CD4-positive, alpha-beta T cell treated with Interleukin-10 for 1 hour (primary cell): ENCODE measurements at places on chromosomes 7 and 10.

- DNase-seq, result no peak
These were observed 249.8 kb downstream of the ARHGAP12 start for GRCh38 chr10:31678575-31679516.

DNA sequence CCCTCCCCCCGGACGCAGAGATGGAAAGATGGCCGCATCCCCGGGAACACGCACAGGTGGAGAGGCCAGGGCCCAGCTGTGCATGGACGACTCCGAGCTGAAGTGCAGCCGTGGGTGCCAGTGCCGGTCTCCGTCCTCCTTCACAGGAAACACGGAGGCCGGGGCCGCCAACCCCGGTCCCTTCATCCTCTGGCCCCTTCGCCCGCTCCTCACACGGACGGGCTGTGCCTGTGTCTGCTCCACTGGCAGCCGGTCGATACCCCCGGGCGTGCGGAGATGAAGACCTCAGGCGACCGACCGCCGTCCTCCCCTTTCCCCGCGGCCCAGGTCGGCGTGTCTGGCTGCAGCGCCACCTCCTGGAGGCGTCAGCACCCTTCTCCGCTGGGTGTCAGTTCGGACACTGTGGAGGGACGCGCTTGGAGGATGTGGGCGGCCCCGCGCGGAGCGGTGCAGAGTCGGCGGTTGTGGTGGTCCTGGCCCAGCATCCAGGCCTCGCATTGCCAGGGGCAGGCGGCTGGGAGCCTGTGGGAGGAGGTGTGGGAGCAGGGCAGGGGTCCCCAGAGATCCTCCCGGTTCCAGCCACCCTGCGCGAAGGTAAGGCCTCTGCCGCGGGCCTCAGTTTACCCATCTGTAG, 9.9 kb downstream of the ZNF511 start:
- peak; percentile 78 for DNase-seq

DNA sequence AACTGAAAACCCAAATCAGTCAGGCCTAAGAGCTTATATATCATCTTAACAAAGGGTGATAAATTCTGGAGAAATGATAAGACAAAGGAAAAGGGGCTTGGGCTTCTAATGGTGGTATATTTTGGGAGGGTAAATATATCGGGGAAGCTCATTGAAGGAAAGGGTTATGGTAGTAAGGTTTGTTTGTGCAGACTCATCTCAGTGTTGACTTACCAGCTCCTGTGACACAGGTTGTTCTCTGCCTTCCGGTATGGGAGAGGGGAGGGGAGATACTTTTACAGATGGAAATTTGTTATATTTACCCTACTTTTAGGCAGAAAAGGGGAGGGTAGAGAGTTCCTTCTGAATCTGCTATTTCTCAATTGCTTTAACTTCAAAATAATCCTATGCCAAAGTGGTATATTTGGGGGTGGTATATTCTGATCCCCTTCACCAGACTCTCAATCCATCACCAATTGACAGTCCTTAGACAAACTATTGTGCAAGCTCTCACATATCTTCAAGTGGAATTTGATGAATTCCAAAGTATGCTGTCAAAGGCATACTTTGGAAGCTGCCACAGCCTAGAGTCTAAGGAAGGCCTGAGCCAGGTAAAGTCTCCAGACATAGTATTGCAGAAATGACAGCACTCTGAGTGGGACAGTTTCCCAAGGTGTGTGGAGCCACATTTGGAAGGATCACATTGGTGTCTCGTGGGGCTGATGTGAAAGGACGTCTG, 13.3 kb upstream of the PAPSS2 start:
- no peak for DNase-seq

DNA sequence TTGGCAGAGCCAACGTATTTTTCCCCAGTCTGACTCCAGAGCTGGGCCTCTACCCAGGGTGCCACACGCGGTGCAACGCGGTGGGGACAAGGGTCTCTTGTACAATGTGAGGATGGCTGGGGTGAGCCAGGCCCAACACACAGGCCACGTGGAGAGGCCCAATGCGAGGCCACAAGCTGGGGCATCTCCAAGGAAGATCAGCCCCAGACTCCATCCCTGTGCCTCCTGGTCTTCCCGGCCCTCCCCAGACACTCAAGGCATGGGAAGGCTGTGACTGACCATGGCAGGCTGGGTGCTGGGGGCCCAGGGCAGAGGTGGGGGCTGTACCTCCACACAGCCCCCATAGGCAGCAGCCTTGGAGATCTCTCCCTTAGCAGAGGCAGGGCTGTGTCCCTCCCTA, 135.3 kb upstream of the FAM20C start:
- no peak for DNase-seq

- DNase-seq, result no peak
These were observed 33.5 kb downstream of the FAM204A start for GRCh38 chr10:118308664-118309063.

DNA sequence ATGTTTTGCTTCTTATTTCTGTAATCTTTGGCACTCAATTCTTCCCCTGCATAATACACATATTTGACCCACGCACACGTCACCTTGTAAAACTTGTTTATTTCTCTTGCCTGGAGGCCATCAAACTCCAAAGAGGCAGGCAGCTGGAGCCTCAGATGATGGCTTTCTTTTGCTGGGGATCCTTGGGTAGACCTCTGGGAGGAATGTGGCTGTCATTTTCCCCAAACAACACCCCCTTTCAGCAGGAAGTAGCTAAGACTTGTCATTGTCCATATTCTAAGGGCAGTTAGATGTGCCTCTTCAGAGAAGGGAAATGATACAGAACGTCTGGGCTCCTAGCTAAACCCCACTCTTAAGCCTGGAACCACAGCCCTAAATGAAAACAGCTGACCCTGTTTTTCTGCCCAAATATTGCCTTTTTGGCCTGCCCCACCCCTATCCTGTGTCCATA, 111.3 kb downstream of the ITGB8 start:
- DNase-seq, result no peak

GRCh38 chr10:86363184-86363832, 3.3 kb downstream of the GRID1 start:
- DNase-seq, result no peak

GRCh38 chr7:94109556-94109955, 105.4 kb upstream of the BET1 start:
- no peak for DNase-seq

DNA sequence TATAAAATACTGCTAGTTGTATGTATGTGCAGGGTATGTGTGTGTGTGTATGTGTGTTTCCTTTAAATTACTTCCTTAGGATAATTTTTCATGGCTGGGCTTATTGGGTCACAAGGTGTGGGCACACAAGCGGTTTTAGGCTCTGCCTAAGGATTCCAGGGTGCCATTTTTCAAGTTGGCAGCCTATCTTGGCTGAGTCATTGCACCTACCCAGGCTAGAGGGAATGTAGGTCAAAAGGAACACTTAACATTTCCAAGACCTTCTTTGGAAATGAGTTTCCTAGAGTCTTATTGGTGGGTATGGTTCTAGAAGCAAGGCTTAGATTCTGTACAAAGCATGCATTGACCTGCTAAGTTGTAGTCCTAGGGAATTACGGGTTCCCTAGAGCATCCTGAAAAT, 642.1 kb downstream of the LRMDA start:
- no peak for DNase-seq

- no peak for DNase-seq
These were observed 72.1 kb downstream of the RTKN2 start for GRCh38 chr10:62196528-62196927.

DNA sequence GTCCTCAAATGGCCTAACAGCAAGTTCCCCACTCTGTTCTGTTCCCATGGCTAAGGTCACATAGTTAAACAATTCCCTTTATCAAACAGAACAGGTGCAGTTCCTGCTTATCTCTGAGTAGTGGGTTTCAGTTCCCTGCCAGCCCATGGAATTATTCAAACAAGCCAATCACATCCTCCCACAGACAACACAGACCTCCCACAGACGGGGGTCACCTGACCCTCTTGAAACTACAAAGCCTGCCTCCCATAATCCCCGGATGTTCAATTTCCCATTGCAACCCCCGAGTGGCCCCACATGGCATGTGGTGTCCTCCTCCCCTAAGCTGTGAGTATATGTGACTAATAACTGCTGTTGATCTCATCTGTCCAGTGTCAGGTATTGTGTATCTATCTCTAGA, 64.1 kb downstream of the TMEM168 start:
- no peak for DNase-seq

DNA sequence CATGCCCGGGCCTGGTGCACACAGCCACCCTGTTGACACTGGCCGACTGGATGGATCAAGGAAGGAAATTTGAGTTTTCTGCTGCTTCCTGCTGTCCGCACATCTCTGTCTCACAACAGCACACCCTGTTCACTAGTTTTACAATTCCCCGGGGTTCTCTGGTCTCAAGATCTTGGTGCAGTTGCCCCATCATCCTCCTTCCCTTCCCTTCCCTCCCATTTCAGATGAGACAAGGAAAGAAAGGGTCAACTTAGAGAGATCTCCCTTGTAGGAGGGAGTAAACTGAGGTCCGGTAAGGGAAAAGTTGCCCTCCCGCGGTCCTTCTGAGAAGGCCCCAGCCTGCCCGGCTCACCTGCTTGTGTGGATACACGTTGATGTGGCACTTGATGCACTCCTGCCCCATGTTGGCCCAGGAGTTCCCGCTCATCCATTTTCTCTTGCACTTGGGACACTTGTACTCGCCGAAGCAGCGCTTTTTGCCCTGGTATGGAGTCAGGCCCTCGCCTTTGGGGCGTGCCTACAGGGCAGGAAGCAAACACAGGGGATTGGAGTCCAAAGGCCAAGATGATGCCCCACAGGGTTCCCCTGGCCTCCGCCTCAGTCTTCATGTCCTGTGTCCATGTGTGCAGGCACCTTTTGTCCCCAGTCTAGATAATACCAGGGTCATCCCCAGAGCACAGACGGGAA, 46.8 kb downstream of the PPIF start:
- DNase-seq, result no peak

DNA sequence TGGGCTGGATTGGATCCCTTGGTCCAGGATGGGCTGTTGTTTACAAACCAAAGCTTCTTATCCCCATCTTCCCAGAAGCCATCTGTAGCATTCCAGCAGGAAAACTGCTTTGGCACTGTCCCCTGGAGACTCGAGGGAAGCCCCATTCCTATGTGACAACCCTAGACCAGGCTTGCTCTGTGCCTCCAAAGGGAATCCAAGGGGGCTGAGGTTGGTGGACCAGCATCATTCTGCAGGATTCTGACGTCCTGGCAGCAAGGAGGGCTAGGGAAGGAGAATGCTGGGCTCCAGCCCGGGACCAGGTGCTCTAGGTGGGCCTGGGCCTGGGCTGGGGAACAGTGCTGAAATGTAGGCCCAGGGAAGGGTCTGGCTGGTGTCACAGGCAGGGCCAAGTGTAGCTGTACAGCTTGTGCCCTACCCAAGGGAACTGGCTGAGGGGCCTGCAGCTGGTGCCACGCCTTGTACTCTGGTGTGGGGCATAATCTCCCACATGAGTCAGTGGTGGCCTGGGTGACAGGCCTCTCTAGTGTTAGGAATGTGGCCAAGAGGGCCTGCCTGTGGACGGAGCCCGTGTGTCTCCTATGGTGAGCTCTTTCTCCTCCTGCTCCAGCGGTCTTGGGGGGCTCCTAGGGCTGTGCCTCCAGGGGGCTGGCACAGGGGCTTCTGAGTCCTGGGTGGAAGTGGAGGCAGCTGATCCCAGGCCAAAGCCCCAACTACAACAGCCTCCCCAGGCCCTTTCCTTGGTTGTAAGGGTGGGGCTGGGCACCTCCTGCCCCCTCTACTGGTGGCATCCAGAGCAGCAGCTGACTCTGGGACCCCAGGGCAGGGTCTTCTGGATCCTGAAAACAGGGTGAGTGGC, 25.2 kb downstream of the TRIM8 start:
- DNase-seq, result no peak

DNA sequence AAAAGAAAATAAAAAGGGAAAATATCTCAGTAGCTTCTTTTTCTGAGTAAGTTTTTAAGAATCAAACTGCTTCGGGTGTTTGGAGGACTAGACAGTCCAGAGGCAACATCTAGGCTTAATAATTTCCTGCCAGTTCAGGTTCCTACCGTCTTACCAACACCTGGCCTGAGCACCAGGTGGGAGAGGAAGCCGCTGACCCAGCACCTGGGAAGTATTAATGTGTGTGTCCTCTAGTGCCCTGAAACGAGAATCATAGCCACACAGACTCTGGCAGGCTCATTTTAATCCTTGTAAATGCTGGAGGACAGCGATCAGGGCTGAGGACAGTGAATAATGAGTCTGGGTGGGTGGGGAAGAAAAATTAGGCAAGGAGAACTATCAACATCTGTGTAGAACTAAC, 137.4 kb downstream of the ZNF438 start:
- DNase-seq, result no peak

- DNase-seq, result no peak
These were observed 4.8 kb downstream of the INA start for GRCh38 chr10:103281753-103282152.

DNA sequence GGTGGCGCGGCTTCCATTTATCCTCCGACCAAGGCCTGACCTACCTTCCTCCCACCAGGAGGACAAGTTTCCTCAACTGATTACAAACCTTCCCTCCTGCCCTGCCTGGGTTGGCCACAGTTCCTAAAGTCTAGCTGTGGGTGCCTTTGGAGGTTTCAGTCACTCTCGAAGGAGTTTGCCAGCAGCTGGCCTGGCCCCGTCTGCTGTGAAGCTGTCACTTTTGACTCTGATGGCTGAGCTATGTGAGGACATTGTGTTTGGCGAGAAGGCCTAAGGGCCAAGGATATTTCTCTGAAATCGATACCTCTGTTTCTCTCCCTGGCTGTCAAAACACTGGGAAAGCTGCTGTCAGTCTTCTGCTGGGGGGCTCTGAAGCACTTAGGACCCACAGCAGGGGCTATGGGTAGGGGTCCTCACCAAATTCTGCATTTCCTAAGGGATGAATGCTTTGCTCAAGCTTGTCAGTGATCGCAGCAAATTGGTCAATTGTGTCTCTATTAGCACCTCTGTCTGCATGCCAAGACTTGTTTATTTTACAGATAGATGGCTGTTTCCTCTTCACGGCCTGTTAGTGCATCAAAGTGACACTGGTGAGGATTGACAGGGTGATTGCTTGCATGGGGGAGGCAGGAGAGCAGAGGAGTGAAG, 31.9 kb upstream of the SAMD8 start:
- no peak for DNase-seq

DNA sequence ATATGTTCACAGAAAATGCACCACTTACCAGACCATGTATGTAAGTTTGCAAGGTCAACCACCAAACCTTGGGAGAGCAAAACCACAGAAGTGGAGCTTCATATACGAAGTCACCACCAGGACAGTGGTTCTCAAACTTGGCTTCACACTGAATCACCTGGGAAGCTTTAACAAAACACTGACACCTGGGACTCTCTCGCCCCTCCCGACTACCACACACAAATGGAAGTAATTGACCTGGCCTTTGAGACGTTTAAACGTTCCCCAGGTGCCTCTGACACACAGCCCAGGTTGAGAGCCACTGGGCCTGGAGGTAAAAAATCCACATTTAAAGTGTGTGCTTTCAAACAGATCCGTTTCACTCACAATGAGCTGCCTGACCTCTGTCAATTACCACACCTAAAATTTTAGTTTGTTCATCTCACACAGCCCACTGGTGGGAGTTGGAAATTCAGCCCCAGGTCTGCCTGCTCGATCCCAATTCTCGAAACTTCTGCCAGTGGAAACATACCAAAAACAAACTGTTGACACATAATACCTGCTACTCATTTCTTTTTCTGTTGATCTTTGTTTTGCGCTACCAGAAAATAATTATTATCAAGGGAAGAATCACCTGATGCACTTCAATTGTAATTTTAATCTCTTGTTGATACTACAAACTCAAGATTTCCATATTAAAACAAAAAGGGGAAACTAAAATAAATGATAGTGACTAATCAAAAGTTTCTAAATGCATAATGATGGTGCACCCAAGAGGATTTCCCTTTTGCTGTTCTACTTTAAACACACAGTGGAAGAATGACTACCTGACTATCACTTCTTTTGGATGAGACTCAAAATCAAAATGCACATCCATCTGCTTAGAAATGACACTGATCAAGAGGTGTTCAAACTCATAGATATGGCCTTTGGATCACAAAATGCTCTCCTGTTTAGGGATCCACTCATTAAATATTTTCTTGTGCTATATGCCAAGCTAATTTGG, 26.6 kb downstream of the CDNF start:
- no peak for DNase-seq
